Trophoblast cell (in vitro differentiated cells and primary cell): ENCODE measurements at places on chromosomes 7 and 10.

DNA sequence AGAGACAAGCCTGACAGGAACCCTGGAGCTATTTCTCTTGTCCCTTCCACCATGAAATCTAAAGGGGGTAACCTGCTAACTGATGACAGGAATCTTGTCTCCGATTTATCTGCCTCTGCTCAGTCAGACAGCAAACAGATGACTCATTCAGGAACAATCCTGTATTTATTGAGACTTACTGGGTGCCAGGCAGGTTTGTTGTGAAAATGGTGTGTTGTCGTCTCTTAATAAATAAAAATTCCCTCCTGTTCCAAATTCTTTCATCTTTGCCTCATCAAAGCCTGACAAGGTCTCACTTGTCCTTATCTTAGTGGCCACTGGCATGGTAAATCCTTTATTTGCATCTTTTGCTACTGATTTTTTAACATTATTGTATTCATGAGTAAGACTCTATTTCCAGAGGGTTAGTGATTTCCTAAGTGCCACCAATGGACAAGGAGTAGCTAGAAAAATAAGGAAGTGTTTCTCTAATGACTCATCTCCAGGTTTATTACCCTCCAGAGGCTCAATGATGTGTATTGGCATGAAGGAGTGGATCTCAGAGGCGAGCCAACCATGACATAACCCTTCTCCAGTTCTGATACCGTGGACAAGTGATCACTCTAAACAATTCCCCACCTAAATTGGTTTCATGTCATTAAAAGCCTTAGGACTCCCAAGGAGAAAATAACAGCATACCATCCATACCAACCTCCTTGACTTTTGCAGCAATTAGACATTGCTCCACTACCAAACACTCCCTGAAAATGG lies 724.0 kb downstream of the GRID1 start:
- peak; percentile 46 for DNase-seq

DNA sequence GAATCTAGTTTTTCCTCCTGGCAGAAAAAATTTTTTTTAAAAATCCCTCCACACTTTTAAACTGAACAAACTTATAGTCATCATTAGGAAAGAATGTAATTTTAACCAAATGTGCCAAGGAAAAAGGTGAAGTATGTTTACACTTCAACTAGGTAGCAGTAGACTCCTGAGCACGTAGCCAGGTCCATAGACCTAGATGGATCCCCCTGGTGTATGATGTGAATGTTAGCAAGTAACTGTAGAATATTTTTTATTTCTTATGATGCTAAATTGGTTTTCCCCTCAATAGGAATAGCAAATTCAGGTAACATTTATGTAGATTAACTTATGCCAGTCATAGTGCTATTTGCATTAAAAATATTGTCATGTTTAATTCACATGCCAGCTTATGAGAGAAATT lies 19.6 kb downstream of the CABCOCO1 start:
- DNase-seq = no peak

DNA sequence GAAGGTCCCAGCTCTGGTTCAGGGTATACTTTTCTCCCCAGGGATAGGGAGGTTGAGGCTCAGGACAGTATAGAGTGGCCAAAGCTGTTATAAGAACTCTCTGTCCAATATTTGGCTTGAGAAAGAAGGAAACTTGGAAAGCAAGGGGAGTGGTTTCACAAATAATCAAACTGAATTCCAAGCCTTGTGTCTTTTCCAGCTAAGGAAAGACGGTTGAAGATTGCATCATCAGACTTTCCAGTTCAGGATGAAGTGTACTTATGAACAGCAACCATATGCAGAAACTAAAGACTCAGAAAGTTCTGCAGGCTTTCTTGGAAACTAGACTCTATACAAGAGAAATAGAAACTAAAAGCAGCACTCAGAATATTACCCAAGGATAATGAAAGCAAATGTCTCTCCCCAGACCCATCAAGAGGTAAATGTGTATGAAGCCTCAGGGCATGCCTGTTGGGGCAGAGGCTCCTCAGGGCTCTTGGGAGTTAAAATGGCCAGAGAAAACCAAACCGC lies 46.4 kb downstream of the RAMP3 start:
- peak; percentile 10 for DNase-seq

GRCh38 chr7:94621120-94621519 lies 34.8 kb downstream of the SGCE start:
- DNase-seq = no peak

- DNase-seq = no peak
These were observed 3.3 kb downstream of the ABCF2 start for GRCh38 chr7:151223728-151224127.

- DNase-seq = no peak
These were observed 64.4 kb upstream of the RSBN1L start for GRCh38 chr7:77631820-77632219.

DNA sequence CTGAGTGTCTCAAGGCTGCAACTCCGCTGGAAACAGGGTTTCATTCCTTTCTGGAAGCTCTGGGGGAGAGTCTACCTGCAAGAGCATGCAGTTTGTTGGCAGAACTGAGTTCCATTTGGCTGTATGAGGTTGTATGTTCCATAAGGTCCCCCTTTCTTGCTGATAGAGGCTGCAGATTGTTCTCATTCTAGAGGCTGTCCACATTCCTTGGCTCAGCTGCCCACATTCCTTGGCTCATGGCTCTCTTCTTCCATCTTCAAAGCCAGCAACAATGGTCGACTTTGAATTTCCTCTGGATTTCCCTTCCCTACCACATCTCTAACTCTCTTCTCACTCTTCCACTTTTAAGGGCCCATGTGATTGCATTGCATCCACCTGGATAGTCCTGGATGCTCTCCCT lies 147.3 kb upstream of the CDCA7L start:
- no peak for DNase-seq

DNA sequence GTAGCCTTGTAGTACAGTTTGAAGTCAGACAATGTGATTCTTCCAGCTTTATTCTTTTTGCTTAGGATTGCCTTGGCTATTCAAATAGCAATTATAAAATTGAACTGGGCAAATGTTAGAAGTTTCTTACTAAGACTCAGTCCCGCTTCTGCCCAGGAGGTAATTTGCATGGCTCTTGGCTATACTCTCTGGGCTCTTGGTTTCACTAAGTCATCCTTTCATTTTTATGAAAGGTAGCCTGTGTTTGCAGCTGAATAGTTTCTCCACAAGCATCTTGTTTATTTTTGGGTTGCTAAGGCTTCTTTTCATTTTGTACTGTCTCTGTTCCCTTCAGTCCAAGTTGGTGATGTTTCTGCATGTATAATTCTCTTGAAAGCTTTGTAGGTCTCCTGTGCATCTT lies 340.6 kb downstream of the SH2D4B start:
- DNase-seq = no peak

GRCh38 chr10:110042181-110042580 lies 34.4 kb downstream of the ADD3 start:
- DNase-seq = no peak

- DNase-seq = no peak
These were observed 159.6 kb upstream of the IGFBP3 start for GRCh38 chr7:46080595-46081159.

- no peak for DNase-seq
These were observed 13.3 kb downstream of the BMPER start for GRCh38 chr7:33918438-33919143.

DNA sequence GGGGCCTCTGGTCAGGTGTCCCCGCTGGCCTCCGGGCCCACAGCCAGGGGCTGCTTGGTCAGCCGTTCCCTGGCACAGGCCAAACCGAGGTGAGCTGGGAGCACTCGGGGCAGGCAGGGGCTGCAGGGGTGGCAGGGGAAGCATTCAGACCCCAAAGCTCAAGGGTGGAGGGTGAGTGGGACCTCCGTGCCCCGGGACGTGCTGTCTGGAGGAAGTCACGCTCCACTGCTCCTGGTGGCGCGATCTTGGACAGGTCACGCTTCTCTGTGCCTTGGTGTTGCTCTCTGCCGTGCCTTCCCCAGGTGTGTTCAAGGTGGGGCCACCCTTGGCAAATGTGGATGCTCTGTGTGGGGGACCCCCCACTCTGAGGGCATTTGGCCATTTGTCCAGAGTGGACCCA lies 24.6 kb upstream of the ELFN1 start:
- DNase-seq = no peak

GRCh38 chr10:85741626-85742300 lies 624.8 kb downstream of the GRID1 start:
- no peak for DNase-seq

GRCh38 chr7:50543776-50544442 lies 21.3 kb downstream of the DDC start:
- no peak for DNase-seq

DNA sequence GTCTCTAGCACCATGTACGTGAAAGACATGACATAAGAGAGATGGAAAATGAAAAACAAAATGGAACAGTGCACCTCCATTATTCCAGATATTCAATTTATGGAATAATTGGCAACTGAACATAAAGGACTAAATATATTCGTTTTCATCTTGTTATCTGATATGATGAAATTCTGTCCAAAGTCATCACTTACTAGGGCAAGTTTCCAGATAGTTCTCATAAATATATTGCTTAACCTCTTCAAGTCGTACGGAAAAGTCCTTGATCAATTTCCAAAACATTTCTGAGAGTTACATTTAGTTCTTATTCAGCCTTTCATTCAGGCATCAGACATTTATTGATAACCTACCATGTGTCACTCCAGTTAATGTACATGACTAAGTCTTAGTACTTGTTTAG lies 185.2 kb downstream of the HGF start:
- DNase-seq = no peak

- no peak for DNase-seq
These were observed 356.2 kb downstream of the GLRX3 start for GRCh38 chr10:130492266-130492934.

DNA sequence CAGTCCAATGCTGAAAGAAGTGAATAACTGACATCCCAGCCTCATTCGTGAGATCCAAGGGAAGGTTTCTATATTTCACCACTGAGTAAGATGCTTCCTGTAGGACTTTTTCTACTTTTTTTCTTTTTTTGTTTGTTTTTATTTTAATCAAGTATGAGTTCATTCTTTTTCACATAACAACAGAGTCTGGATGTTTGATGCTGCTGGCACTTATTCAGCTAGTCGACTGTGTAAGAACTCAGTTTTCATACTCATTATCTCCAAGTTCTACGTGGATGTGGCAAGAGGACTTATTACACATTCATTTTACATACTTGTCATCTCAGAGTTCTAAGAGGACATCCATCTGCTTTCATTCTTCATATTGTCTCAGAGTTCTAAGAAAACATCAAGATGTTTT lies 86.9 kb downstream of the CPXM2 start:
- no peak for DNase-seq

- DNase-seq = peak; percentile 89
These were observed 259.7 kb upstream of the FERD3L start for GRCh38 chr7:19404912-19405329.

GRCh38 chr7:41219276-41219675 lies 483.6 kb downstream of the INHBA start:
- no peak for DNase-seq

GRCh38 chr10:133461027-133461426 lies 7.3 kb downstream of the SCART1 start:
- DNase-seq = no peak

GRCh38 chr10:642186-642890 lies 47.1 kb downstream of the DIP2C start:
- peak; percentile 21 for DNase-seq

- no peak for DNase-seq
These were observed 95.8 kb downstream of the SEMA3D start for GRCh38 chr7:85090919-85091564.

GRCh38 chr7:122803323-122803722 lies 82.9 kb downstream of the CADPS2 start:
- peak; percentile 46 for DNase-seq

- no peak for DNase-seq
These were observed 44.1 kb downstream of the DGKB start for GRCh38 chr7:14858410-14858809.

GRCh38 chr7:16234493-16235146 lies 186.7 kb downstream of the CRPPA start:
- no peak for DNase-seq

DNA sequence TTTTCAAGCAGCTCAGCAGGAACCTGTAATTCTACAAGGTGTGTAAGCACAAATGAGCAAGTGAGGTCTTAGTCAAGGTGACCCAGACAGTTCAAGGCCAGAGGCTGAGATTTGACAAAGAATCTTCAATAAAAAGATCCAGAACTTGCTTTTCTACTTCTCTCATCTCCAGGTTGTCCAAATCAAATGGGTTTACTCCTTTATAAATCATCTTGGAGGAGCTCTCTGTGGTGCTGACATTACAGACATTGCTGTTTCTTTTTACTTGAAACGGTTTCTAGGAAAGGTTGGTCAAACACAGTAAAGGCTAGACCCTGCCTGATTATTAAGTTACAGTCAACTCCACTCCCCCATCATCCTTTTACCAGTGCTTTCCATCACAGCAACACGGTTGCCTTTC lies 504.6 kb downstream of the SORCS3 start:
- no peak for DNase-seq

- no peak for DNase-seq
These were observed 266 bp upstream of the MDFIC start for GRCh38 chr7:114921631-114922025.

DNA sequence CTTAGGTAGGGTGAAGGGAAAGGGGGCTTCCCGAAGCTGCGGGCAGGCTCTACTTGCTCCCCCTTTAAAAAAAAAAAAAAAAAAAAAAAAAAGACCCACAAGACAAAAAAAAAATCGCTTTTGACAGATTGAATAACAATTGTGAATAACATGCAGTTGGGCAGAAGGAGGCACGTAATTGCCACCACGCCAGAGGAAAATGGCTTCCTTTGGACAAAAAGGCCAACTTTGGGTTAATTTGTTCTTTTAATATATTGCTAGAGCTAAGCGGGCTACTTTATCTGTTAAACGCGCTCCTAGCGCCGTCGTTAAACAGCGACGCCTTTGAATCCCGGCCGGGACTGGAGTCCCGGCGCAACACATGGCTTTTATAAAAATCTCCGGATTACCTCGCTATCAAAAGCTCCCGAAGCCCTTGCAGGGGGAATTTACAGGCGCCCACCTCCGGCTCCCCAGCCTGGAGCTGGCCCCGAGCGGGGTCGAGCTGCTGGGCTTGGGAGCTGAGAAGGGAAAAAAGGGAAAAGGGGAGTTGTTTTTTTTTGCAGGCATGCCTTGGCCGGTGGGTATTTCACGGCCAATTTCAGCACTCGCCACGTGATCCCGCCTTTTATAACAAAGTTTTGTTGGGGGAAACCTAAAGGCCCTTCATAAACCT lies 1.2 kb downstream of the HOXA11 start:
- DNase-seq = peak; percentile 31

- DNase-seq = no peak
These were observed 3.9 kb upstream of the TFPI2 start for GRCh38 chr7:93894426-93894825.

GRCh38 chr10:127462643-127463295 lies 86.3 kb upstream of the NPS start:
- DNase-seq = no peak

DNA sequence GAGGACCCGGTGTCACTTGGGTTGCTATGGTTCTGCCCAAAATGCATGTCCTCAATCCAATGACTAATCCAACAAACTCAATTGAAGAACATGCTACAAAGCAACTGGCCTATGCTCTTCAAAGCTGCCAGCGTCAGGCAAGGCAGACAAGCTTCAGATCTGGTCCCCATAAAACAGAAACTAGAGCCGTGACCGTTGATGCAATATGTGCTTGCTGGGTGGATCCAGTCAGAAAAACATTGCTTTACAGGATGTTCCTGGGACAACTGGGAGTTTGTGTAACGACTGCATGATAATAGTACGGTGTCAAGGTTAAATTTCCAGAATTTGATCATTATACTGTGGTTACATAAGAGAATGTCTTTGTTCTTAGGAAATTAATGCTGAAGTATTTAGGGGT lies 120.7 kb upstream of the CTBP2 start:
- DNase-seq = no peak

- DNase-seq = no peak
These were observed 48.4 kb downstream of the TES start for GRCh38 chr7:116258734-116259133.
